Ecto neural progenitor cell (in vitro differentiated cells): ENCODE measurements at places on chromosomes 16 and 17.

DNA sequence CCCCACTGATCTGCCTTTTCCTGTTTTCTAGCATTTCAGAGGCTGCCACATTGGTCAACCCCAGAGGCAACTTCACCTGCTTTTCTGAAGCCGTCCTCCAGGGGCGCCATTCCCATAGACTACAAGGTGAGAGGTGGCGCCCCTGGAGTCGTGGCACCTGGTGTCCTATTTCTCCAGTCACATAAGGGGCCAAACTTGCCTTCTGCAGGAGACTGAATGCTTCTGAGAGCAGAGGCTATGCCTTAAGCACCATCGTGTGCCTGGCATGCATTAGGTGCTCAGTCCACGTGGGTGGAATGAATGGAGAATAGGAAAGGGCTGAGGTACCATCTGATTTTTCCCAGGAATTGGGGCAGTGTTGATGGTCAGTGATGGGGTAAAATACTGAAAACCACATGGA lies 164.8 kb downstream of the HAPSTR1 start:
- DNase-seq, result peak; percentile 65

DNA sequence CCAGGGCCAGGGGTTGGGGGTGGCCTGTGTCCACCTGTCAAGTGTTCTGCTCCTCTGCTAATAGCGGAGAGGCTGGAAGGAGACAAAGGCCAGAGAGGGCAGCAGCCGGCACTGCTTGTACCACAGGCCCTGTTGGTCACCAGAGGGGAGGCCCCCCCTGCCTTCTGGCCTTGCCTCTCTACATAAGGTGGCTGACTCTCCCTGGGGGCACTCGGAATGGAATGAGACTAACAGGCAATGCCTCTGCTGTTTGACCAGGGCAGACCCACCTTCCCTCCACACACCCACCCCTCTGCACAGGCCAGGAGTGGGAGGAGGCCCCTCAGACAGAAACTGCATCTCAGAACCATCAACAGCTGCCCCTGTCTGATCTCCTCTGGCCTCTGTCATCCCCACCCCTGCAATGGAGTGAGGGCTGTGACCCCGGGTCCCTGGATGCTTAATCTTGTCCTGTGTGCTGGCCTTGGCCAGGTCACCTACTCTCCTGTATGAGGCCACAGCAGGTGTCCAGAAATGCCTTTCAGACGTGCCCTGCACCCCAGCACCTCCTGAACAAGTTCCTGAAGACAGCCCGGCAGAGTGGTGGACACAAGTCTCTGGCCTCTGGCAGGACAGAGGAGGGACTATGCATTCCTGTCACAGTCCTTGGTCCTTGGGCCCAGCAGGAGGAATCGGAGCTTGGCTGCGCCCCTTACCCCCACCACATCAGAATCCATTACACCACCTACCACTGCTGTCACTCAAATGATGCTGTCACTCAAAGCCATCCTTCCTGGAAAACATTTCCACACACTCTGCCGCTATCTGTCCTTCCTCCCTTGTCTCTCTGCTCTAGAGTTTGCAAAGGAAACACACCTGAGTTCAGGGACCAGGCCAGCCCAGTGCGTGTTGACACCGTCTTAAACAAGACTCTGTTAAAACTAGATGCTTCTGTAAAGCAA lies 107.5 kb upstream of the ZNF750 start:
- DNase-seq, result no peak

DNA sequence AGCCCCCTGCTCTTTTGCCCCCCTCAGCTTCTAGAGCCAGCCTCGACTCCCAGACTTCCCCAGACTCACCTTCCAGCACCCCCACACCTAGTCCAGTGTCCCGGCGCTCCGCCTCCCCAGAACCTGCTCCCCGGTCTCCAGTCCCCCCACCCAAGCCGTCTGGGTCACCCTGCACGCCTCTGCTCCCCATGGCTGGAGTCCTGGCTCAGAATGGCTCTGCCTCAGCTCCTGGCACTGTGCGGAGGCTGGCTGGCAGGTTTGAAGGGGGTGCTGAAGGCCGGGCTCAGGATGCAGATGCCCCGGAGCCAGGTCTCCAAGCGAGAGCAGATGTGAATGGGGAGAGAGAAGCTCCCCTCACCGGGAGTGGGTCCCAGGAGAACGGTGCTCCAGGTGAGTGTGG lies 2.2 kb downstream of the ARHGEF15 start:
- DNase-seq, result no peak

GRCh38 chr17:33072421-33073161 lies 80.9 kb downstream of the SPACA3 start:
- DNase-seq, result no peak

GRCh38 chr17:38559051-38559879 lies 46.5 kb downstream of the SRCIN1 start:
- DNase-seq, result peak; percentile 97

DNA sequence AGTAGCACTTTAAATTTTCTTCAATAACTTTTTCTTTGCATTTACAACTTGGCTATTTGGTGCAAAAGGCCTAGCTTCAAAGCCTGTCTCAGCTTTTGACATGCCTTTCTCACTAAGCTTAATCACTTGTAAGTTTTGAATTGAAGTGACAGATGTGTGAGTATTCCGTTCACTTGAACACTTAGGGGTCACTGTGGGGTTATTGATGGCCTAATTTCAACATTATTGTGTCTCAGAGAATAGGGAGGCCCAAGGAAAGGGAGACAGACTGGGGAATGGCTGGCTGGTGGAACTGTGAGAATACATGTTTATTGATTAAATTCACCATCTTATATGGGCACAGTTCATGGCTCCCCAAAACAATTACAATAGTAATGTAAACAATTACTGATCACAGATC lies 84.1 kb downstream of the TAOK1 start:
- DNase-seq, result no peak

DNA sequence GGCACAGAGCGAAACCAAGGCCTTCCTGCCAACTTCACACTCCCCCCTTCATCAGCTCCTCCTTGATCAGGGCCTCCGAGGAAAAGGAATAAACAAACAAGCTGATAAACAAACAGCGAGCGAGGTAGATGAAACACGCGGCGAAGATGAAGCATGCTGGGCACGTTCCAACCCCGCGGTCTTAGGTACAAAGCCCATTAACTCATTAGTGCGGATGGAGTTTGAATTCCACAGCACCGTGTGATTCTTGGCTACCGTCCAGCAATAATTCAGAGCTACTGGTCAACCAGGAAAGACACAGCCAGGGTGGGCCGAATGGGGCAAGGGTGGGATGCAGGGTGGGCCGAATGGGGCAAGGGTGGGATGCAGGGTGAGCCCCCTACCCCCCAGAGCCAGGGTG lies 67.3 kb downstream of the RBFOX3 start:
- no peak for DNase-seq

GRCh38 chr17:68172461-68172954 lies 75.3 kb upstream of the AMZ2 start:
- peak; percentile 82 for DNase-seq

GRCh38 chr17:31128241-31128640 lies 33.5 kb downstream of the NF1 start:
- no peak for DNase-seq

DNA sequence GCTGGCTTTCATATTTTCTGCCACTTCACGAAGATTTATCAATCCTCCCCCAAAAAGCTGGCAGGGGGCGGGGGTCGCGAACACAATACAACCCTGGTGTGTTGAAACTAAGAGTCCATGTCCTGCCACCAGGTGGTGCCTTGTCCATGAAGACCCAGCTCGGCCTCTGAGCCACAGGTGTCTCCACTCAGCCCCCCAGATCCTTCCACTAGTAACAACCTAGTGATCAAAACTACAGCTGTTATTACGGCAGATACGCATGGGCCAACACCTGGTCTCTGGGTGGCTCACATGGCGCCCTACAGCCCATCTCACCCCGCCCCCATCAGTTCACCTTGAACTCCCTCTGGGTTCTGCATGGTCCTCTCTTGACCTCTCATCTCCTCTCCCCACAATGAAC lies 27.7 kb downstream of the USP7 start:
- no peak for DNase-seq

DNA sequence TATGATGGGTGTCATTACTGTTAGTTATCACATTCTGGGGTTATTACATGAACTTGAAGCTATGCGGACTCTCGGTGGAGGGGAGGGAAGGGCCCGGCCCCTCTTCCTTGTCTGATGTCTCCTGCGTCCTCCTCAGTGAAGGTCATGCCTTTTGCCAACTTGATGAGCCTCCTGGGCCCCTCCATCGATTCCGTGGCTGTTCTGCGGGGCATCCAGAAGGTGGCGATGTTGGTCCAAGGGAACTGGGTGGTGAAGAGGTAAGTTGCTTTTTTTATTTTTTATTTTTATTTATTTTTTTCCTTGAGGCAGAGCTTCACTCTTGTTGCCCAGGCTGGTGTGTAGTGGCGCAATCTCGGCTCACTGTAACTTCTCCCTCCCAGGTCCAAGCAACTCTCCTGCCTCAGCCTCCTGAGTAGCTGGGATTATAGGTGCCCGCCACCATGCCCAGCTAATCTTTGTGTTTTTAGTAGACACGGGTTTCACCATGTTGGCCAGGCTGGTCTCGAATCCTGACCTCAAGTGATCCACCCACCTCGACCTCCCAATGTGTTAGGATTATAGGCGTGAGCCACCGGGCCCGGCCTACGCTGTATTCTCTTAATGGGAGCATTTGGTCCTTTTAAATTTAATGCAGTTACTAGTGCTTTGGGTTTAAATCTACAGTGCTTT lies 21.6 kb downstream of the POLR3E start:
- DNase-seq, result no peak

GRCh38 chr16:26645614-26646013 lies 421.1 kb upstream of the C16orf82 start:
- peak; percentile 72 for DNase-seq

- DNase-seq, result no peak
Observed at GRCh38 chr16:12211870-12212690, 235.5 kb downstream of the SNX29 start.

DNA sequence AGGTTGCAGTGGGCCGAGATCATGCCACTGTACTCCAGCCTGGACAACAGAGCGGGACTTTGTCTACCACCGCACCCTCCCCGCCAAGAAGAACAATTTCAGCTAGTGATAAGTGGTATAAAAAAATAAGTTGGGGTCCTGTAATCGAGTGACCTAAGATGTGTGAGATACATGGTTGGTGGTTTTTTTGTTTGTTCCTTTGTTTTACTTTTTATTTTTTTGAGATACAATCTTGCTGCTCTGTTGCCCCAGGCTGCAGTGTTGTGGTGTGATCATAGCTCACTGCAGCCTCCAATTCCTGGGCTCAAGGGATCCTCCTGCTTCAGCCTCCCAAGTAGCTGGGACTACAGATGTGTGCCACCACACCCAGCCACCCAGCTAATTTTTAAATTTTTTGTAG lies 58.7 kb downstream of the PITPNC1 start:
- no peak for DNase-seq

DNA sequence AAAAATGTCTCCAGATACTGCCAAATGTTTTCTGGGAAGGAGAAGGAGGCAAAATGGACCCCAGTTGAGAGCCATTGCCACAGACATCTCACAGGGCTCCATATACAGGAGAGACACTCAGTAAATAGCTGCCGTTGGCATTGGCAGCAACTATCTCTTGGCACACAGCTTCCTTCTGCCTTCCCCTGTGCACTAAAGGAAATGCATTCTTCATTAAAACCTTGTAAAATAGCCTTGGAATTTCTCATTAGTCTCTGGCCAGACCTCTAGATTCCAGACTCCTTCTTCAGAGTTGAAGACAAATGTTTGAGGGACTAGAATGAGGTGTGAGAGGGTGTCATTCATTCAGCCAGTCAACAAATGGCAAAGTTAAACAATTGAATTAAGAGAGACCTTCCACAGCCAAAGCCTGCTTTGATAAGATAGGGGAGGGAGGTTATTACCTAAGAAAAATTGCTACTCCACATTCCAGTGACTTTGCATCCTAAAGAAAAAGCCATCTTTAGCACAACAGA lies 223.9 kb upstream of the HS3ST3A1 start:
- DNase-seq, result no peak

DNA sequence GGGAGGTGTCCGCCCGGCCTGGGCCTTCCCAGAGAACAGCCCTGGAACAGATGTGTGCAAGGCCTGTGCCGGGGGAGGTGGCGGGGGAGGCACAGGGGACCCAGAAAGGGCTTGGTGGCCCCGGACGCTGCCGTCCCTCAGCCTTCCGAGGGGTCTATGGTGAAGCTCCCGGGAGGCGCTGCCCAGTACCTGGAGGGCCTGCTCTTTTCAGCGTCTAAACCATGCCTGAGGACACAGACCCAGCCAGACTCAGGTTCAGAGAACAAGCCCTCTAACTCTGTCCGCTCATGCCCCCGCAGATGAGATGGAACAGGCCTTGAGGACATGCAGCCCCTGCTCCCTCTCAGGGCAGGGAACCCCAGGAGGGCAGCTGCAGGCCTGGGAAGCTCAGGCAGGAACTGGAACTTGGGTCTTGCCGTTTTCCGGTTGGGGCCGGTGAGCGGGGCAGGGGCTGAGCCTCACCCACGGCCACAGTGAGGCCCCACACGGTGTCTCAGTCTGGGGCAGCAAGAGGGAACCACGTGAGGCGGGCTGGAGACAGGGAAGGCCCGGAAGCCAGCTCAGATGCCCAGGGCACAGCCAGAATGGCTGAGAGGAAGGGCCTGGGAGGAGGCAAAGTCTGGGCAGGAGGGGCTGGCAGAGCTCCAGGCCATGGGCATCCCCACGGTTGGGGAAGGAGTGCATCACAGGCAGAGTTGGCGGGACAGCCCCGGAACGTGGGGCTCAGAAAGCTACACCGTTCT lies 12.5 kb downstream of the SLC16A3 start:
- DNase-seq, result no peak

- DNase-seq, result no peak
Observed at GRCh38 chr16:4426021-4426684, 485 bp downstream of the DNAJA3 start.

DNA sequence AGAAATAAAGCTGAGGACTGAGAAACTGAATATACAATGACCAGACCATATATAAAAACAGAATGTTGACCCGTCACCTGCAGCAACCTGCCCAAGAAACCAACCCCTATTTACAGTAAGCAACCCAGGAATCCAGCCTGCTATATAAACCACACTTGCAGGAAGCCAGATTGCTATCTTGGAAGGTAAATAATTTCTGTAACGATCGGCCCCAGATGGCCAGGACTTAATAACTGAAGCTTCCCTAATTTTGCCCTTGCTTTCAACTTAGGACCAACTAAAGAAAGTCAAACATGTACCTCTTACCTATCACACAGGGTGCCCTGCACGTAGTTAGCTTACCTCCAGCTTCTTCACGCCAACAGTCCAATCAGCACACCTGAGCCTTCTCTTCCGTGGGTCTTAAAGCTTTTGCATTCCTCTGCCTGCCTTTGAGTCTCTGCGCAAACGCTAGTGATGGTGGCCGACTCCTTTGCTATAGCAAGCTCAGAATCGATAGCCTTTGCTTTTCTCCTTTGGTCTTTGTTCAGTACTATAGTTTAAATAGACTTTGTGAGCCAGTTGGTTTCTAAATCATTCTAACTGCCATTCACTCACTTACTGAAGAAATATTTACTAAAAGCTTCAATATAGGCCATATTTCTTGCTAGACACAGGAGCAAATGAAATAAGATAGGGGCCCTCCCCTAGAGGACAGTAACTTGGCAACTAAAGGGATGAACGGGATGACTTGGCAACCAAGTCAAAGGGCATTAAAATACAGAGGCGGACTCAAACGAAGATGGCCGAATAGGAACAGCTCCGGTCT lies 31.3 kb downstream of the MPHOSPH6 start:
- no peak for DNase-seq

GRCh38 chr17:50482516-50482915 lies 3.9 kb downstream of the RSAD1 start:
- DNase-seq, result peak; percentile 92

- DNase-seq, result no peak
Observed at GRCh38 chr17:80945736-80946135, 45.9 kb upstream of the CHMP6 start.

- DNase-seq, result no peak
Observed at GRCh38 chr16:50369133-50369804, 481 bp upstream of the BRD7 start.
